ENCODE measurements at places on chromosomes 1 and 21.

GRCh38 chr1:61241411-61241838 is 159.1 kb downstream of the NFIA start:
- H3K27me3 ChIP-seq: no peaks in the 10 kb centered on the region
- DNase-seq: peak; percentile 70
- H3K36me3 ChIP-seq: no peaks in the 10 kb centered on the region
- H3K4me1 ChIP-seq: peaks cover 34% of the 10 kb centered on the region
- H3K4me3 ChIP-seq: no peak overlapping the region

GRCh38 chr1:118118469-118118868 is 66.6 kb downstream of the SPAG17 start:
- no peaks in the 10 kb centered on the region for H3K27me3 ChIP-seq
- H3K36me3 ChIP-seq: no peaks in the 10 kb centered on the region

DNA sequence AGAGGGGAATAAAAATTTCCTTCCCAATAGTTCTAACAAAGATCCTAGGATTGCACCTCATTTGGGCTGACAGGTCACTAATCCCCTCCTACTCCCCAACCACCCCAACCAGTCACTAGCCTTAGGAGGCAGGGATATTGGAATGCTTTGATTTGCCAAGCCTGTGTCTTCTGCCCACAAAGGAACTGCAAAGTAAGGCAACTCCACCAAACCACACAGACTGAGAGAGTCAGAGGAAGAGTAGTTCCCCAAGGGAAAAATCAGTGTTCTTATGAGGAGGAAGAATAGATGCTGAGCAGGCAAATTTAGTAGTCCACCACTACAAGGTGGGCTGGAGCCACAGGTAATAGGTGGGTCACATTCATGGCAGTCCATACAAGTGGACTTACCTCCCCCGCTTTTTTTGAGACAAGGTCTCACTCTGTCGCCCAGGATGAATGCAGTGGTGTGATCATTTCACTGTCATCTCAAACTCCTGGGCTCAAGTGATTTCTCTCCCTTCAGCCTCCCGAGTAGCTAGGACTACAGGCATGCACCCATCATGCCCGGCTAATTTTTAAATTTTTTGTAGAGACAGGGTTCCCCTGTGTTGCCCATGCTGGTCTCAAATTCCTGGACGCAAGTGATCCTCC is 3.7 kb upstream of the TMEM39B start:
- H3K27ac ChIP-seq: no peak overlapping the region
- H3K36me3 ChIP-seq: no peaks in the 10 kb centered on the region
- no peaks in the 10 kb centered on the region for H3K27me3 ChIP-seq

DNA sequence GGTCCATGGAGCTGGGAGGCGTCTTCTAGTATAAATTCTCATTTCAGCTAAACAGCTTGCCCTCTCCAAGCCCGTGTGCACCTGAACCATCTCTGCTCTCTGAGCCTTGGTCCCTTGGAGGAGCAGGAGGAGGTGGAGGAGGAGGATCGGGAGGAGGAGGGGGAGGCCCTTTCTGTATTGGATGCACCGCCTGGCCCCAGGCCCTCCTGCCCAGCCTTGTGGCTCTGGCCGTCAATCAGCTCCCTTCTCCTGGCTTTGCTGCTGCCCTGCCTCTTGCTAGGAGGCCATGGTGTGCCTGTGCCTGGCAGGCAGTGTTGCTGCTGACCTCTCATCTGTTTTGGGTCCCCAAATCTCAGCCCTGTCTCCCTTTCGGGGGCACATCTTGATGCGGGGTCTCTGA is 9.0 kb downstream of the COL18A1 start:
- H3K27ac ChIP-seq: no peak overlapping the region
- no peaks in the 10 kb centered on the region for H3K36me3 ChIP-seq
- no peaks in the 10 kb centered on the region for H3K27me3 ChIP-seq
- H3K4me1 ChIP-seq: peaks cover 47% of the 10 kb centered on the region

DNA sequence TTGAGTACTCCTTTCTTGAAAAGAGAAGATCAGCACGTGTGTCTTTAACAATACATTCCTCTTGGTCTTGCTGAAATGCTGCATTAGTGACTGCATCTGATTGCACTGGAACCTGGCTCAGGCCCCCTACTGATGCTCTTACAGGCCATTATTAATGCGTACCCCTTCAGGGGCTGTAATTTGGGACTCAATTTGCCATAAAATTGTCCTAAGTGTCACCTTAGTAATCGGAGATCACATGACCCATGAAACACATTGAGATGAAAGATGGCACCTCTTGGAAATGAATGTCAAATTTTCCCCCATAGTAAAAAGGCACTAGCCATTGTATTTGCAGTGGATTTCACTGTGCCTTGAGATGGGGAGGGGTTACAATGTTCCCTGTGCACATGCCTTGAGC is 563.3 kb downstream of the KIF26B start:
- no peaks in the 10 kb centered on the region for H3K4me1 ChIP-seq
- H3K27ac ChIP-seq: no peak overlapping the region
- no peak for DNase-seq
- no peaks in the 10 kb centered on the region for H3K27me3 ChIP-seq
- H3K36me3 ChIP-seq: no peaks in the 10 kb centered on the region

GRCh38 chr1:199684686-199685273 is 342.7 kb upstream of the NR5A2 start:
- no peak overlapping the region for H3K4me3 ChIP-seq
- no peaks in the 10 kb centered on the region for H3K4me1 ChIP-seq
- no peaks in the 10 kb centered on the region for H3K36me3 ChIP-seq

DNA sequence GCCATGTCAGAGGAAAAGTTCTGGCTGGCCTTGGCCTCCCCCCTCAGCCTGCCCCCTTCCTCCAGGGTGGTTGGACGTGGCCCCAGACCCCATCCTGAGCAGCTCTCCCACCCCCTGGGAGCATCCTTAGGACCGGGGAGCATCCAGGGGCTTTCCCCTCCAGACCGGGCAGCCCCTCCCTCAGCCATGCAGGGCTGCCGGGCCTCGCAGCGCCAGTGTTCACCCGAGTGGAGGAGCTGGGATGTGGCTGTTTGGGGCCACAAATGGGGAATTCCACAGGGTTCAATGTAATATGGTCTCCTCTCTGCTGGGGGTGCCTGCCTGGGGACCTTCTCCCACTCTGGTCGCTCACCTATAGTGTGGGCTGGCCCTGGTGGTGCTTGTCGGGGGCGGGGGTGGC is 4.2 kb upstream of the PFKL start:
- H3K27me3 ChIP-seq: no peaks in the 10 kb centered on the region
- no peaks in the 10 kb centered on the region for H3K36me3 ChIP-seq
- no peak overlapping the region for H3K4me3 ChIP-seq

GRCh38 chr1:53981220-53981619 is 35.1 kb downstream of the LRRC42 start:
- H3K36me3 ChIP-seq: no peaks in the 10 kb centered on the region
- no peaks in the 10 kb centered on the region for H3K4me1 ChIP-seq
- DNase-seq: no peak

DNA sequence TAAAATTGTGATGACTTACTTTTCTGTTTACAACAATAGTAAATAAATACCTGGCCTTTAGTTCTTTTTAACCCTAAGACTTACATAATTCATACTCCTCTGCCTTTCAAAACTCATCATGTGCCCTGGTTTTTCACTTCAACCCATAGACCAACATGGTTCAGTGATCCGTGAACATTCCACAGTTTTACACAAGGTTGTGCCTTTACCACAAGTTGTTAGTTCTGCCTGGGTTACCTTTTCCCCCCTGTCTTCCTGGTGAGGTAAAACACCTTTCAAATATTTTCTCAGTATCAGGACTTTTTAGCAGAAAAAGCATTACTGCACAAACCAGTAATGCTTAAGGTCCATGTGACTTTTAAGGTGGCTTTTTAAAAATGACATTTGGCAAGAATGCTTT is 1466.4 kb downstream of the PLA2G4A start:
- H3K36me3 ChIP-seq: no peaks in the 10 kb centered on the region
- H3K4me3 ChIP-seq: no peak overlapping the region
- H3K27ac ChIP-seq: peak overlapping the region; percentile 63
- no peaks in the 10 kb centered on the region for H3K27me3 ChIP-seq

- no peaks in the 10 kb centered on the region for H3K4me1 ChIP-seq
- H3K36me3 ChIP-seq: no peaks in the 10 kb centered on the region
- no peak overlapping the region for H3K27ac ChIP-seq
- no peak overlapping the region for H3K4me3 ChIP-seq
- no peak for DNase-seq
Measured at GRCh38 chr21:41232013-41232412, 64.1 kb downstream of the BACE2 start.

DNA sequence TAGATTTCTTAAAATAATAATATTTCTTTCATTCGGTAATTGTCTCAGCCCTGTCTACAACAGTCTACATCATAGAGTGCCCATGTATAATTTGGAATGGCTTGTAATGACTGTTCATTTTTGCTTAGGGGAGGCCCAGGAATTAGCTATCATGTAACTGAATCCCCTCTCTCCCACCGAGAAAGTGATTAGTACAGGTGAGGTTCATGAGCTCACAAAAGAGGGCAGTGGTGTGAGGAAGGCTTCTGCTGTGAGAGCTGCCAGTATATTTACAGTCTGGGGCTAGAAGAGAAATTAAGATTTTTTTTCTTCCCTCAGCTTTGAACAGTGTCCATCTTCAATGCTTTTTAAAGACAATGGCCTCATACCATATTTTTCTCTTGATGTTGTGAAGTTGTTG is 340.7 kb downstream of the ADGRL2 start:
- H3K4me3 ChIP-seq: no peak overlapping the region
- H3K27me3 ChIP-seq: no peaks in the 10 kb centered on the region
- no peak for DNase-seq

GRCh38 chr1:33180226-33180910 is 1.5 kb downstream of the TRIM62 start:
- H3K27ac ChIP-seq: no peak overlapping the region
- H3K27me3 ChIP-seq: no peaks in the 10 kb centered on the region
- DNase-seq: peak; percentile 95
- H3K4me3 ChIP-seq: no peak overlapping the region
- peaks cover 13% of the 10 kb centered on the region for H3K4me1 ChIP-seq

- H3K27ac ChIP-seq: no peak overlapping the region
- no peak overlapping the region for H3K4me3 ChIP-seq
- H3K27me3 ChIP-seq: no peaks in the 10 kb centered on the region
Measured at GRCh38 chr21:37146320-37147235, 73.5 kb downstream of the TTC3 start.

Data from thyroid gland (tissue), 4 donors.